ENCODE measurements at places on chromosomes 16 and 17.
A peak's percentile ranks its signal among the peaks of the same experiment; 100 is the strongest.

DNA sequence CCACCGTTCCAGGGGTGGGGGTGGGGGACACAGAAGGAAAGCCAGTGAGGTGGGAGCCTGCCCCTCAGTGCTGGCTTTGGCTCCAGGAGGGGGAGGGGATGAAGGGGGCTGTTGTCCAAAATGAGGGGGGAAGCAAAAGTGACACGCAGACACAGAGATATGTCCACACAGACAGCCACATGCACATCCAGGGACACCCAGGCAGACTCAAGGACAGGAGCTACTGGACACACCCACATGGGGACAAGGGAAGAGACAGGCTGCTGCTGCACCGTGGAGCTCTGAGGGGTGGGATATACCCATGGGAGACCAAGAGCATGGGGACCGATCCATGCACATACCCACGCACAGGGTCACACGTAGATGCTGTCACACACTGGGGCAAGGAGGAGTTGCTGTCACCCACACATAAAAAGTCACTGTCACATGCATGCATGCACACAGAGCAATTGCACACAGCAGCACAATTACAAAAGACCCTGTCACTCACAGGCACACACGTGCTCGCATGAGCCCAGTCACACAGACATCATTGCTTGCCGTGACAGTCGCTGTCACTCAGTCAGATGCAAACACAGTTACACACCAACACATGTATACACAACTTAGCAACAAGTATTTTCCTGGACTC, 1.3 kb downstream of the THRA start:
- DNase-seq, result no peak

- DNase-seq, result no peak
Observed at GRCh38 chr16:69302301-69302700, 8.8 kb upstream of the VPS4A start.

DNA sequence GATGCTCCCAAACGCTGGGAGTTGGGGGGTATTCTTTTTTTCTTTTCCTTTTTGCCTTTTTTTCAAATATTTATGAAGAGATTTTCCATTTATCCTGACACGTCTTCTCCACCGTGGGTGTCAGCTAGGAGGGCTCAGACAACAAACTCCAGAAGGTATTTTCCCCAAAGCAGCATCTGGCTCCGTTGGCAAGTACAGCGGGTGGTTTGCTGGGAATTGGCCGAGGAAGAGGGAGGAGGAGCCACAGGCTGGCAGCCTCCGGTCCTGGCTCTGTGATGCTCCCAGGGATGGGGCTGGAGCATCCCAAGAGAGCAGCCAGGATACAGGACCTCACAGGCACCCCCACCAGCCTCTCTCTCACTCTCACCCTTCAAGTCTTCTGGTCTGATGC, 10.9 kb upstream of the CACNG4 start:
- DNase-seq, result peak; percentile 90

DNA sequence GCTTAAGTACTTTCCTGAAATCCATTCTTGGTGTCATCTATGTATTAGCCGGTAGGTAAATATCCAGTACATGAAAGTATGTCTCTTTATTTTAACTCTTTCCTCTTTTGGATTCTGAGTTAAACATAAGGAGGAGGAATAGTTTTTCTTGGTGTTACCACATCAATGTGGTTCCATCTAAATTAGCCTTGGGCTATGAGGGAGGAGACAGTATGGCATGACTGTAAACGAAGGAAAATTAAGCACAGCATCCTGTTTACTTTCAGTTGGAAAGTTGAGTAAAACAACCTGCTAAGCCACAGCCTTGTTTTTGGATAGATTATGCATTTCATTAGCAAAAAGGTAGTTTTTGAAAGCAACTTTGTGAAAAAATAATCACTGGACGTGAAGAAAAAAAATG, 693.0 kb upstream of the SOX9 start:
- no peak for DNase-seq

DNA sequence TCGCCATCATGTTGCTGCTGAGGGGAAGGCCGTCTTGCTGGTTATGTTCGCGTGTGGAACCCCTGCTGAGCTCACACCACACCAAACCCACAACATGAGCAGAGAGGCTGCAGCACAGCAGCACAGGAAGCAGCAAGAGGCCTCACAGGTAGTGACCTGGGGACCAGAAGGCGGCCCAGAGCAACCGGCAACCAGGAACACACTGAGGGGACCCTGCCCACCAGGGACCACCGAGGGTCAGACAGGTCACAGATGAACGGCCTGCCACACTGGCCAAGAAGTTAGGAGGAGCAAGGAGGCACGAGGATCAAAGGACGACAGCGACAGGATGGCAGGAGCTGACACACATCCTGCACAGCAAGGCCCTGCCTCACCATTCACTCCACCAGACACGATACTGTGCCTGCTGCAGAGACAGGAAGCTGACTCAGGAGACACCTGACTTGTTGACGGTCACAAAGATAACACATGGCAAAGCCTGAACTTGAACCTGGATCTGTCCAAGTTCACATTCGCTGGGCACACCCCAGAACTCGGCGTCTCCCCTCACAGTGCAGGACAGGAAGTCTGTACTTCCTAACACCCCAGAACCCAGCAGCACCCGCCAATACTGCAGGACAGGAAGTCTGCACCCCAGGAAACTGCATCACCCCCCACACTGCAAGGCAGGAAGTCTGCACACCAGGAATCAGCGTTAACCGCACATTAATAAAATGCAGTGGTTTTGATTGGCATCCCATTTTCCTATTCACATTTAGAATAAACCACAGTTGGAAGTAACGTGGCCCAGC, 98.5 kb downstream of the ZNF778 start:
- no peak for DNase-seq

GRCh38 chr16:67345401-67345800, 18.8 kb downstream of the LRRC36 start:
- DNase-seq, result no peak

DNA sequence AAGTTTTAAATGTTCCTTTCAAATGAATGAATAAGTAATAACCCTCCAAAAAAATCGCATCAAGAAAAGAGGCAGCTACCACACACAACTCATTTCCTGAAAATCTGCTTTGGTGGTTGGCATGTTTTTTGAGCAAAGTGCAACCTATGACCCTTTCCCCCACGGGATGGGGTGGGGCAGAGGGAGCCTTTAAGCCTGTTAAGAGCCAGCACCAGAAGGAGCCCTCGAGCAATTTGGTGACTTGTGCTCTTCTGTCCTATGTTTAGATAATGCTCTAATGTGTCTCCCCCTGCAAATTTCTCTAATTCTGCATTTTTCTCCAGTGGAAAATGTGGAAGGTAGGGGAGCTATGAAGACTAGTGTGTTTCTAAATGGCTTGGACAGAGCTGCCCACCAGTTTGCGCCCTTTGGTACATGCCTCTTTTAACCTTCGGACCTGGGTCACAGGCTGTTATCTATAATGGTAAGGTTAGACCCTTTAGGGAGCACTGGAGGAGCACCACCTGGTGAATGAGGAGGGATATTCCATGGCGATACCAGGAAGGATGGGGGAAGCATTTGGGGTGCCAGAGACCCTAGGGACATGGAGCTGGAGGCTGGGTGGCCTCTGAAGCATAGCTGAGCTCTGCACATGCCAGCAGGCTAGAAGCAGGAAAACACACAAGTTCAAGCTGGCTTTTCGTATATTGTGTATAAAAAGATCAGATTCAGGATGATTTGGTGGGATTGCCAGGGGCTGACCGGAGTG, 1.6 kb downstream of the PYCARD start:
- no peak for DNase-seq

- DNase-seq, result no peak
Observed at GRCh38 chr17:3985846-3986245, 21.6 kb upstream of the ATP2A3 start.

- DNase-seq, result no peak
Observed at GRCh38 chr16:83458612-83459011, 349.2 kb upstream of the HSBP1 start.

DNA sequence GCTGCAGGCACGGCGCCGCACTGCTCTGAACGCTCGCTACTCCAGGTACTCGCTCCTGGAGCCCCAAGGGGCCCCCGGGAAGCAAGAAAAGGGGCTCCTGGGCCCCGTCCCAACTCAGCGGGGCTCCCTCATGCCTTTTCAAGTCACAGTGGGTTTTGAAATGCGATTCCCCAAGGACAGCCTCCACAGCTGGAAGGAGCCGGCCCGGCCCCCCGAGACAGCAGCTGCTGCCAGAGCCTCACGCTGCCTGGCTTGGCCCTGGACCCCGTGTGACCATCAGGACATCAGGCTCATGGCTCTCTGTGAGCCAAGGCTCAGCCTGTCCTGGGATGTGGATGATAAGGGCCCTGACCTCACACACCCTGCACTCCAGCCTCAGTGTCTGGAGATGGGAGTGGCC, 80.6 kb downstream of the LMF1 start:
- DNase-seq, result no peak

- DNase-seq, result no peak
Observed at GRCh38 chr17:47967607-47968252, 3.2 kb upstream of the CDK5RAP3 start.

- DNase-seq, result no peak
Observed at GRCh38 chr16:48870141-48870540, 260.2 kb upstream of the N4BP1 start.

- no peak for DNase-seq
Observed at GRCh38 chr16:11681556-11681955, 13.3 kb downstream of the SNN start.

GRCh38 chr17:58156839-58157803, 8.9 kb downstream of the OR4D1 start:
- no peak for DNase-seq

GRCh38 chr17:8192070-8192815, 2.3 kb upstream of the BORCS6 start:
- DNase-seq, result peak; percentile 92

DNA sequence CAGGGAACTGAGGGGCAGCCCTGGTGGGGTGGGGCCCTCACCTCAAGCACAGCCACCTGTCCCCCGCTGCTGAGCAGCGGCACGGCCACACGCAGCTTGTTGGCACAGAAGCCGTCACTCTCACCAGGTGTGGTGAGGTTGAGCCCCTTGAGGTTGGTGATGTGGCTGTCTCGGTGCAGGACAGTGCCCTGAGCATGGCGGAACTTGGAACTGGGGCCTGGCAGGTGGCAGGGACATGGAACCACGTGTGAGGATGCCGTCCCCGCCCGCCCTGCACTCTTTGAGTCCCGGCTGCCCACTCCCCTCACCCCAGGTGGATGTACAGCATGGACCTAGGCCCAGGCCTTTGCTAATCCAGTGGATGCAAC, 9.7 kb upstream of the VASN start:
- DNase-seq, result no peak

DNA sequence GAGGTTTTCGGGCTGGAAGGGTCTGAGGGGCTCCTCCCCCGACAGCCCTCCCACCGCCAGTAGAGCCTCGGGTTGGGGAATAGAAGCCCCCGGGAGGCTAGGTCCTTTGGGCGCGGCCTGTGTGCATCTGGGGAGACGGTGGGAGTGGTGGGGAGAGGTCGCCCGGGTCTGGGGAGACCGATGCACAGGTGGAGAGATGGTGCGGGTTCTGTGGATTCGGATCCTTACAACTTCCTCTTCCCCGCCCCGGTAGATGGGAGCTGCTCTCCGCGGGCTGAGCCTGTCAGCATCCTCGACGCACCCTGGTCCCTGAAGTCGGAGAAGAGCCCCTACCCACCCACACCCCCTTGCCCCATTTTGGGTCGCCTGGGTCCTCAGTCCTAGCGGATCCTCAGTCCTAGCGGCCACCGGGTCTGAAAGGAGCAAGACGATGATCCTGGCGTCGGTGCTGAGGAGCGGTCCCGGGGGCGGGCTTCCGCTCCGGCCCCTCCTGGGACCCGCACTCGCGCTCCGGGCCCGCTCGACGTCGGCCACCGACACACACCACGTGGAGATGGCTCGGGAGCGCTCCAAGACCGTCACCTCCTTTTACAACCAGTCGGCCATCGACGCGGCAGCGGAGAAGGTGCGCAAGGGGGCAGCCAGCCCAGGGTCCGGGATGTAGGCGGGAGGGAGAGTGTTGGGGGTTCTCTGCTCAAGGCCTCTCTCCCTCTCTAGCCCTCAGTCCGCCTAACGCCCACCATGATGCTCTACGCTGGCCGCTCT, 790 bp downstream of the BCKDK start:
- no peak for DNase-seq

- no peak for DNase-seq
Observed at GRCh38 chr16:74033441-74033995, 263.1 kb upstream of the PSMD7 start.

GRCh38 chr17:37180376-37180775, 195.4 kb upstream of the C17orf78 start:
- DNase-seq, result no peak

DNA sequence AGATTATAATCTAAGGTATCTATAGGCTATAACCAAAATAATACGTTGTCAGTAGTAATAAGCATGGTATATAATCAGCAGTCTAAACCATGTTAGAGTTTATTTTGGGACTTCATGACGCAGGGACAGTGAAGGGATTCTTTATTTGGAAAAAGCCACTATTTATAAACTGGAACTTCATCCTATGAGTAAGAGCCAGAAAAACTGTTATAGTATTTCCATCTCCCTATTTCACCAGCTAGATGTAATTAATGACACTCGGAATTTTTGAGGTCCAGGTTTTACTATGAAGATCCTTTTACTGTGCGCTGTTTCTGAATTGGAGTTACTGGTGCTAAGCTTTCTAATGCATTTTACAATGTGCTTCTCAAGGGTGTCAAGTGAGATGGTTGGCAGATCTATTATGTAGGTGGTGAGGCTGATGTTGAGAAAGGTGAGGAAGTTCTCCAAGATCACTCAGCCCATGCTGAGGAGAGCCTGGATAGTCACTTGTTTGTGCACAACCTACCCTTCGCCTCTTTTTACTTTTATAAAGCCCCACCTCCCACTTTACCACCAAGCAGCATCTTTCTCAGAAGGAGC, 149.3 kb downstream of the MSI2 start:
- no peak for DNase-seq

DNA sequence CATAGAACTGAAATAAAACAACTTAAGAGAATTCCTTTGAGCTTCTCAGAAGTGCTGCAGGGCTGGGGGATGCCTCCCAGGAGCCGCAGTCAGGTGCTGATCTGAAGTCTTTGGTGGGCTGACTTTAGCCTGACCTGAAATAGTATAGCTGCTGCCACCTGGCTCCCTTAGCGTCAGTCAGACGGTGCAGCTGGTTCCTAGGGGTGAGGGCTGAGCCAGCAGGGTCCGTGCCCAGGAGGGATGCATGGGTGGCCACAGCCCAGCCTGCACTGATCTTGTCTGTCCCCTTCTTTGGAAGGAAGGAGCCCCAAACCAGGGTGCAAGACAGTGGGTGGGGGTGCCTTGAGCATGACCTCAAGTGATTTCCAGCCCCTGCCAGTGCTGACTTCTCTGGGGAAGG, 11.5 kb downstream of the MAPT start:
- no peak for DNase-seq

- DNase-seq, result no peak
Observed at GRCh38 chr16:11547118-11547916, 39.4 kb downstream of the LITAF start.

DNA sequence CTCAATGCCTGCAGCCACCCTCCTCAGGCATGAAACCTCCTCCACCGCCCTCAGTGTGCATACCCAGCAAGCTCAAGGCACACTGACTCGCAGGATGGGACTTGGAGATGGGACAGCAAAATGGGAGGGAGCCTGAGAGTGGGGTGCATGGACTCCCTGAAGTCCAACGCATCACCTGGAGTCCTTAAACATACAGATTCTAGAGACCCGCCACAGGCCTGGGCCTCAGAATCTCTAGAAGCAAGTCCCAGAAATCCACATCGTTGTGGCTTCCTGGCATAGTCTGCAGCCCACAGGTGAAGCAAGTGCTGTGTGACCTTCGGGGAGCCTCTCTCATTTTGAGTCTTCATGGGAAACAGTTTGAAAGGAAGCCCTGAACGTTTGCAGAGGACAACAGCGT, 3.6 kb upstream of the TBX21 start:
- no peak for DNase-seq

Data from NCI-H1694 (cell line).